ENCODE measurements at places on chromosomes 1 and 21.

GRCh38 chr1:227134686-227135314 is 183.5 kb downstream of the CDC42BPA start:
- no peak for DNase-seq

GRCh38 chr1:243705585-243705984 is 144.5 kb downstream of the AKT3 start:
- no peak for DNase-seq

DNA sequence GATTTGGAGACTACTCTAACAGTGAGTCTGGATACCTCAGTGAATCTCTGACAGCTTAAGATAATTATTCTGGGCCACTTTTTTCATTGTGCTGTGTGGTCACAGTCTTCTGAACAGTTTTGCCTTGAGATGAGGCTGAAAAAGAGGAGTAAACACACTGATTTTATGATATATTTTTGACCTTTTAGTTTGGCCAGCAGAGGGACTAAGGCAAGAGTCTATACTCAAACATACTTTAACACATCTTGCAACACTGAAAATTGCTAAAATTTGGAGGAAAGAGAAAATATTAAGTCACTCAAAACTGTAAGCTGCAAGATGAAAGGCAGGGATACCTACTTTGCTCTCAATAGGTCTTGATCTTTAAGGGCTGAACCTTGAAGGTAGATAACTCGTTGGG is 182.7 kb downstream of the KCNT2 start:
- DNase-seq = no peak

DNA sequence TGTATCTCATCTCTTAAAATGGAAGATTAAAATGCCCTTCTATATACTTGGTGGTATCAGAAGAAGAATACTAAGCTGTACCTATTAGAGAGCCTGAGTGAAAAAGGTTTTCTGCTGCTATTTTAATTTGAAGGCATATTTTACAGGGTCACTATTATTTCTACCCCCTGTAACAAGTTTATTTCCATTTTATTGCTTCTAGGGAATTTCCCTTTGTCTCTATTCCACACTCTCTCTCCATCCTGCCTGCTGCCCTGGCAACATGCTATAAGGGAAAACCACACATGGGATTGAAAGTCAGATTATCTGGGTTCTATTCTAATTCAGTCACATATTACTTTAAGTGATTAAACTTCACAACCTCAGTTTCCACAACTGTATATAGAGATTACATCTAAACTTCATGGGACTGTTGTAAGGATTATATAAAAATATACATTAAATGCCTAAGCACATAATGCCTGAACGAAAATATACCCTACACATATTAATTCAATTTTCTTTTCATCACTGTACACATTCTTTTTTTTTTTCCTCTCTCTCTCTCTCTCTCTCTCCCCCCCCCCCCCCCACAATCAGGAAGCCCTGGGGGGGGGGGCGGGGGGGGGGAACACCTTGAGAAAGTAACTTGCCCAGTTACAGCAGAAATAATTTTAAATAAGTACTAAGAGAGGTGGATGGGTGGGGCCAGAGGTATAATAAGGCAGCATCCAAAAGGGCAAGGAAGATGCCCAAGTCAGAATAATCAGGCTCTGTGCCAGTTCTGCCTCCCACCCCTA is 51.5 kb downstream of the LUZP1 start:
- no peak for DNase-seq

DNA sequence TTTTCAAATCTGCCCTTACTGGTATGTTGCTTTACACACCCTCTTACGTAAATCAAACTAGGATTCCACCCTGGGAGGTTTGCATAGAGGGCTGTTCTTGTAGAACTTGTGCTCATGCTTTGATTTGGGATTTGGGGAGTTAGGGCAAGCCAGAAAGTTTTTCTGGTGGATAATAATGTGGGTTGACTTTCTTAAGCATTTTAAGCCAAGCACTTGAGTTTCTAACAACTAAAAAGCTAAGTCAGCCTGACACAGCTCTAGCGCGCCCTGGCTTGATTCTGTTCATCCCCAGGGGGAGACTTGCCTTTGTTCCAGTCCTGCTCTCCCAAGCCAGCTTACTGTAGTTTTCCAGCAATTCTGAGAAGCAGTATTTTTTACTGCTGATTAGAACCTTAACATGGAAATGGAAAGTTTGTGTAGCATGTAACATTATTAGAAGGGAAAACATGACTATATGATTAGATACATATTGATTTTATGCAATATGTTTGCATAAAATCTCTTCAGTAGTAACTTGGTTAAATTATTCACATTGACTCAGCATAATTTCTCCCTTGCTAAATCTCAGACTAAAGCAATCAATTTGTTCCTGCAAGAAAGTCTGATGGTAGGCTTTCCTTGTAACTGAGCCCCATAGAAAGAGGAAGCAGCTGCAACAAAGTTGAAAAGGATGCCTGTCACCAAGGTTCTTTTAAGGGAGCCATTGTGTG is 11.0 kb upstream of the PGD start:
- no peak for DNase-seq

DNA sequence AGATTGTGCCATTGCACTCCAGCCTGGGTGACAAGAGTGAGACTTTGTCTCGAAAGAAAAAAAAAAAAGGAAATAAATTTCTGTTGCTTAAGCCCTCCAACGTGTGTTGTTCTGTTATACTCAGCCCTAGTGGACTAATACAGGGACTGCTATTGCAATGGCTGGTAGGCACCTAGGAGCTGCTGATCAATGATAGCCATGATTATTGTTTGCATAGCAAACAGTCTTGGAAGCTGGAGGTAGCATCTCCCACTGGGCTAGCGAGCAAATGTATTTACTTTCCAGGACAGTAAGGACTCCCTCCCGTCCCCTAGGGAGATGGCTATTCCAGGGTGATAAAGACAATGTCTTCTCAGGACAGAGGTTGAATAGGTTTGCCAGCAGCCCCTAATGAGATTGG is 13.5 kb upstream of the TNFRSF8 start:
- no peak for DNase-seq

DNA sequence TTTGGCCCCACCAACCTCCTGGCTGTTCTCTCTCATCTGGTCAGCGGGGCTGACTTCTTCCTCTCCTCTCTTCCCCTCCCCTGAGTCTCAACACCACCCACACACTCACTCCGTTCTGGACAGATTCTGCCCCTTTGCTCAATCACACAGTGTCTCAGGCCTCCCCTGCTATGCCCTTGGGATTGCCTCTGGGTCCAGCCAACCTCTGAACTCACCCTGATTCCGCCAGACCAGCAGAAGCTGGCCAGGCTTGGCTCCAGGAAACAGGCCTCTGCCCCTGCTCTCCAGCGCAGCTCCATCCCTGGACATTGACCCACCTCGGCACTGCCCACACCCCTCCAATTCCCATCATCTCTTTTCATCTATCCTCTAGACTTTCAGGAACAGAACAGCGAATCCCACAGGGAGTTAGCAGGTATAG is 22.1 kb downstream of the AHDC1 start:
- DNase-seq = no peak

DNA sequence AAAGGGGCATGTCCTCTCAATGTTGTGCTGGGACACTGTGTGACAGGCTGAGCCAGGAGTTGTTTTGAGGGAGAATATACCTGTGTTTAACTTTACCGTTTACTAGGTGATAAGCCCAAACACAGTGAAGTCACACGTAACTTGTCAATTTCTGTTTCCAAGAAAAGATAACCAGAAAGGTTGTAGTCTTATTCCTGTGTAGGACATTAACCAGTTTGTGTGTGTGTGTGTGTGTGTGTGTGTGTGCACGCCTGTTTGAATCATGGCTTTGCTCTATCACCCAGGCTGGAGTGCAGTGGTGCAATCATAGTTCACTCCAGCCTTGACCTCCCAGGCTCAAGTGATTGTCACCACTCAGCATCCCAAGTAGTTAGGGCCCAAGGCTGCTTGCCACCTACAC is 83.6 kb downstream of the MRPS6 start:
- DNase-seq = no peak

GRCh38 chr21:25513810-25514209 is 93.5 kb downstream of the MRPL39 start:
- no peak for DNase-seq

DNA sequence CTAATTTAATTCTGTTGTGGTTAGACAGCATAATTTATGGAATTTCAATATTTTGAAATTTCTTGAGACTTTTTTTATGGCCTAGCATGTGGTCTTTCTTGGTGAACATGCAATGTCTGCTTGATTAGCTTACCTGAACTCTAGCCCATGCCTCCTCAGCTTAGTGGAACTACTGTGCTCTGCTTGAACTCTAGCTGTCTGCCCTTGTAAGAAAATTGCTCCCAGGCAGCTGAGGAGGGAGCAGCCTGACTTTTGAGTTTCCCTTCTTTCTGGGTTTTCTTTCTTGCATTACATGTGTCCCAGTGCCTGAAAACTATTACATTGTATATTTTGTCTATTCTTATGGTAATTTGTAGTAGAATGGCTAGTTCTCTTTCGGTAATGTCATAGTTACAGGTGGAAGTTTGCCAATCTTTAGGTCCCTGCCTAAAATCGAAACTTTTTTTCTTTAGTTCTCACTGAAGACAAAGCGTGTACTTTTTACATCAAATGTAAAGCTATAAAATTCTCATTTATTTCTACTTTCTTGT is 105.3 kb downstream of the MAST2 start:
- DNase-seq = no peak

DNA sequence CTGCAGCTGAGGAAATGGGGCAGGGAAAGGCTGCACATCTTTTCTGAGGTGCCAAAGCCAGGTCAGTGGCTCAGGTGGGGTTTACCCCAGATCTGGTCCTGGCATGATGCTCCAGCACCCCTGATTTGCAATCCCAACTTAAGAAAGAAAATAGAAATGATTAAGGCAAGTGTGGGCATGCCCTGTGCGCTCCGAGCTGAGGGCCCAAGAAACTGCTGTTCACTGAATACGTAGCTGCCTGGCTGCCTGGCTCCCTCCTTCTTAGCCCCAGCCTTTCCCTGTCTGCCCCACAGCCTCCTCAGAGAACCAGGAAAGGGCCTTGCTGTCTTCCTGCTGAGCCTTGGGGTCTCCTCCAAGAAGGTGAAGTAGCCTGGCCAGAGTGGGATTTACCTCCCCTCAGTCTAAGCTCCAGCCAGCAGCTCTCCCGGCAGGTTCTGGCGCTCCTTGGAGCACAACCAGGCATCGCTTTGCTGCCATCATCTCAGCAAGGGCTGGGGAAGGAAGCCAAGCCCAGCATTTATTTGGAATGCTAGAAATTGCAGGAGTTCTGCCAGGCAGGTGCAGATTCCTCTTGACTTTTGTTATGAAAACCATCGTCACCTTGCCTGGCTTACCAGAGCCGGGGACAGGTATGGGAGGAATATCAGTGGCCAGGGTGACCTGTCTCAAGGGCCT is 51.3 kb upstream of the SELENON start:
- no peak for DNase-seq

DNA sequence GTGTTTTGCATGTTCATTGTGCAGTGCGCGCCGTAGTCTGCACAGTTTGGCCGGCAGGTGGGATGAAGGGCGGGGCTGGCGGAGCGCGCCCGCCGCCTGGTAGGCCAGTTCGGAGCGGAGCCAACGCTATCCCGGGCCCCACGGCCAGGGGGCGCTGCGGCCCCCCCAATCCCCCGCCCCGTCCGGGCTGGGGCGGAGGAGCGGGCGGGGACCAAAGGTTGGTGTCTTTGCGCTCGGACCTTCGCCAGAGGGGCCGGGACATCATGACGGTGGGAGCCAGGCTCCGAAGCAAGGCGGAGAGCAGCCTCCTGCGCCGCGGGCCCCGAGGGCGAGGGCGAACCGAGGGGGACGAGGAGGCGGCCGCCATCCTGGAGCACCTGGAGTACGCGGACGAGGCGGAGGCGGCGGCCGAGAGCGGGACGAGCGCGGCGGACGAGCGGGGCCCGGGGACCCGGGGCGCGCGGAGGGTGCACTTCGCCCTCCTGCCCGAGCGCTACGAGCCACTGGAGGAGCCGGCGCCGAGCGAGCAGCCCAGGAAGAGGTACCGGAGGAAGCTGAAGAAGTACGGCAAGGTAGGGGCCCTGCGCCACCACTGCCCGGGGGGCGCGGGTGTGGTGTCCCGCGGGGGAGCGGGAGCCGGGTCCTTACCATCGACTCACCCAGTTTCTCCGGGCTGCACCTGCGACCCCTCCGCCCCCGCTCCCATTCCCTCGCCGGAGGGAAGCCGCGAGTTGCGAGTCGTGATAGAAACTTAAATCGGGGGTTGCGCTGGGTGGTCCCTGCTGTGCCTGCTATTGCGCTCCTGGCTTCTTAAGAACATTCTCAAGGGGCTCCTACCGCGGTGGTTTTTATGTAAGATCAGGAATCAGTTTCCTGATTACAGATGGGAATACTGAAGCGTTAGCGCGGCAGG is at the start of gene C1orf115:
C1orf115 (plus strand) TSS at position 224 of the 913 bp plus-strand sequence; CDS start at position 264, 40 bp downstream.
- DNase-seq = peak; percentile 69

DNA sequence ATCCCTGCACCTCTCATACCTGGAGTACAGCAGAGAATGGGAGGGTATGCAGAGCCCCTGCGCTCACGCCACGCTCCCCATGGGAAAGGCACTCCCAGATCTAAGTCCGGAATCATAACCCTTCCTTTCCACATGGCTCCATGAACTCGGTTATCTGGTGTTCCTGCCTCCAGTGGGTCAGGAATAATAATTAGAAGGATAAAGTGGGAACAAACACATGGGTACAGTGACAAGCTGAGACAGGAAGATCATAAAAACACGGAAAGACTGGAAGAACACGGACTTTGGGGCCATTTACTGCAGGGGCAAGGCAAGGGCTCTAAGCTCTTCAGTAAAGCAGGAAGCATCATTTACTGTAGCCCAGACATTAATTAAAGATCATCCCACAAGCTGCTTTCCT is 48.6 kb downstream of the FOXO6 start:
- DNase-seq = no peak

DNA sequence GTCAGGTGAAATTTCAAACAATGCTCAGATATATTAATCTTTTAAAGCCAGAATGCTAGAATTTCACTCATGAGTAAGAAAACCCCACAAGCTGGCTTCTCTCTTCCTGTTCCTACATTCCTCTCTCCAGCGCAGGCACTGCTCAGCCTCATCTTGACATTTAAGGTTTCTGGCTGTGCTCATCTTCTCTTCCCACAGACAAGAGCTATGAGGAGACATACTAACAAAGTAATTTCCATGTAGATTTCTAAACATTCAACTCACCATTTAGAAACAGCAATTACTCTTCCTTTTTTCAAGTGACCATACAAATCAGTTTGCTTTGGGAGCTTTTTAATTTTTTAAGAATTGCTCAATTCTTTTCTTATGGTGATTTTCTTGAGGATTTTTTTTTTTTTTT is 7.8 kb upstream of the LRRC8D start:
- DNase-seq = no peak

GRCh38 chr1:81574408-81574807 is 226.3 kb upstream of the ADGRL2 start:
- no peak for DNase-seq

- DNase-seq = no peak
Measured at GRCh38 chr21:36713746-36714145, 14.8 kb downstream of the SIM2 start.

DNA sequence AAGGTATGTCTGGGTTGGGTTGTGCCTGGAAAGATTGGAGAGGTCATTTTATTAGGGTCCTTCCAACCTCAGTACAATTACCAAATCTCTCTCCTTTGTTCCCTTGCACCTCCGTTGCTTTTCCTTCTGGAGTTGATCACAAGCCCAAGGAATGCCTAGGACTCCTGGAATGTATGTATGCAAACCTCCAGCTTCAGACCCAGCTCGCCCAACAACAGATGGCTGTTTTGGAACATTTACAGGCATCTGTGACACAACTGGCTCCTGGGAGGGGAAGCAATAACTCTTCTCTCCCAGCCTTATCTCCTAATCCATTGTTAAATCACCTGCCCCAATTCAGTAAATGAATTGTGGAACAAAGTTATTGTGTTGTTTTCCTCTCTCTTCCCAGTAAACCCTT is 8.3 kb downstream of the TSACC start:
- DNase-seq = no peak

GRCh38 chr21:17610911-17611310 is 1.8 kb downstream of the BTG3 start:
- DNase-seq = no peak

- no peak for DNase-seq
Measured at GRCh38 chr1:74343216-74343615, 108.0 kb downstream of the TNNI3K start.

Measured in CD4-positive, alpha-beta T cell treated with Interleukin-15 for 4 hours (primary cell).